Stimulated activated CD8-positive, alpha-beta memory T cell treated with anti-CD3 and anti-CD28 coated beads, Interleukin-4, amount 100 ng/mL, for 24 hours (primary cell): ENCODE measurements at places on chromosomes 6 and 20.

GRCh38 chr6:5157621-5158138 lies 72.5 kb downstream of the PPP1R3G start:
- DNase-seq = no peak

DNA sequence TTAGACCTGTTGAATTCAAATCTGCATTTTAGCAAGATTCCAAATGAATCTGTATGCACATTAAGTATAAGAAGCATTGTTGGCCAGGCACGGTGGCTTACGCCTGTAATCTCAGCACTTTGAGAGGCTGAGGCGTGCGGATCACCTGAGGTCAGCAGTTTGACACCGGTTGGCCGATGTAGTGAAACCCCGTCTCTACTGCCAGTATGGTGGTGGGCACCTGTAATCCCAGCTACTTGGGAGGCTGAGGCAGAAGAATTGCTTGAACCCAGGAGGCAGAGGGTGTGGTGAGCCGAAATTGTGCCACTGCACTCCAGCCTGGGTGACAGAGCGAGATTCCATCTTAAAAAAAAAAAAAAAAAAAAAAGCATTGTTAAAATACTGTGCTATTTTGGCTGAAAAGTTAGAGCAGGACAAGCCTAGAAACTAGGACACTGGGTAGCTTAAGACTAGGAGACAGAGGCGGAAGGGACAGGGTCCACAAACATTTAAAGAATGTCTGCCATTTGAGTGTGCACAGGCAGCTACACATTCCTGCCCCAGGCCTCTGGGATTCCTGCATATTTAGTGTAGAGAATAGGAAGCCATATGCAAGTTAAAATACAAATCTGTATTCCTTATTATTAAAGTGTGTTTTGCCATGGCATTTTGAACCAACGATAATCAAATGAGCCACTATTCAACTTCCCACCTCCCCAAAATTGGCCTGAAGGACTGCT lies 45.1 kb upstream of the EEF1A1 start:
- no peak for DNase-seq

DNA sequence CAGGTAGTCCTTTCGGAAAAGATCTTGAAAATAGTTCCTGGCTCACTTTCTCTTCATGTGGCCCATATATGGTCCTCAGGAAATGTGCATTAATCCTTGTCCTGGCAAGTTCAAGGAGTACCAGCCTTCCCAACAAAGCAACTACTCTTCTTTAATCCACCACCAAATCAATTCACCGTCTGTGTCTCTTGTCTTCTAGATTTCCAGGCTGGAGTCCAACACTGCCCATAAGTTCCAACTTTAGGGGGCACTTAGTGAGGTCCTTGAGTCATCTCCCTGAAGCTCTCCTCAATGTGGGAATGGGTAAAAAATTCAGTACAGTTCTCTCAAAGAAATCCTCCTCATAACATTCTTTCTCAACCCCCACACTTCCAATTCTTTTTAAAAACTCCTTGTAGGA lies 6.9 kb upstream of the DAAM2 start:
- DNase-seq = no peak

- no peak for DNase-seq
These were observed 7.1 kb downstream of the MAP3K5 start for GRCh38 chr6:136784910-136785746.

DNA sequence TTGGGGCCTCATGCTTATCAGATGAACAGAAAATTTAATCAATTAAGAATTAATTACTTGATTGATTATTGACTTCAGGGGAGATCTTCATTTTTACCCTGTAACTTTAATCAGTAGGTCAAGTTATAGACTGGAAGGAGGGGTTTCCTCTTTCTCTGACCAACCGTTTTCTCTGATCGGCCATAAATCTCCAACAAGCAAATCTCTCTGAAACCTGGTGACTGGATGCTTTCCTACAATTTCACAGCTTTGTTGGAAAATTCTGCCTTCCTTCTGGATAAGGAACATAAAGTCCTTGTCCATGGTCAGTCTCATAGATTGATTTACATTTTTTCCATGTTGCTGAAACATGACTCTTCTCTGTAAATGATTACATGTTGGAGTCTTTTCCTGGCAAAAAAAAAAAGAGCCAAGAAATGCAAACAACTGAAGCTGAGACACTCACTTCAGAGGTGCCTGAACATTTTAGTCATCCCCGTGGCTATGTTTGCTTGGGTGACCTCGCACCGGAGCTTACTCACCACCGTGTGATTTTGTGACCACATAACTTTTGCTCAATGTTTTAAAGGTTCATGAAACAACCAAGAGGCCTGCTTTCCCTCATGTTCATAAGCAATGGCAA lies 31.0 kb downstream of the IRF4 start:
- DNase-seq = no peak

DNA sequence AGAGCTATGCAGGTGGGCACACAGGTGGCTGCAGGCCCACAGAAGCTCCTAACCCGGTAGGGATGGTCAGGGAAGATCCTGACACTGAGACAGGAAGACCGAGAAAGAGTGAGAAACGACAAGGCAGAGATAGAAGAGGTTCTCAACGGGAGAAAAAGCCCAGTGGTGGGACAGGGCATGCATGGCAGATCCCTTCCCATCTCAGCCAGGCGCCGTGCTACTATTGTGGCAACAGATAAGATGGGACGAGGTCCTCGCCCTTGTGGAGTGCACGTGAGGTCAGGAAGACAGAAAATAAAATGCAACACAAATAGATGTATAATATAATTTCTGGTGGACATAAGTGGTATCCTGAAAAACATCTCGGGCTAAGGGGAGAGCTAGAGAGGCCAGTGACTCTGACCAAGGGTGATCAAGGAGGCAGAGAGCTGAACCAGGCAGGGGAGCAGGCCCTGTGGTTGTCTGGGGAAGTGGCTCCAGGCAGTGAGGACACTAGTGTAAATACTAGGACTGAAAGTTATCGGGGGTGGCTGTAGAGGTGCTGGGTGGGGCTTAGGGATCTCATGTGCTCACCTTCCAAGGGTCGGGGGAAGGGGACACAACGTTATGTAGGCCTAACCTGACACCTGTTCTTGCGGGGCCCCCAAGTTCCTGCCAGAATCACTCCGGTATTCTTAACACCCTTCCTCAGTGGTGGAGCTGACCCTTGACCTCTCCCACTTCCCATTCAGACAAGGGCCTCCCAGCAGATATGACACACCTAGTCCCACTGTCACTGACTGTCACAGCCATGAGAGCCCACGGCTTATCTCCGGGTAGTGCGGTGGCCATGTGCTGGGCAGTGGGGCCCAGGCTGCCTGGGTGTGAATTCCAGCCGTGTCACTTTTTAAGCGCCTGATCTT lies 1.0 kb downstream of the SRXN1 start:
- DNase-seq = no peak

- no peak for DNase-seq
These were observed 573.5 kb upstream of the JAG1 start for GRCh38 chr20:11247046-11248010.

DNA sequence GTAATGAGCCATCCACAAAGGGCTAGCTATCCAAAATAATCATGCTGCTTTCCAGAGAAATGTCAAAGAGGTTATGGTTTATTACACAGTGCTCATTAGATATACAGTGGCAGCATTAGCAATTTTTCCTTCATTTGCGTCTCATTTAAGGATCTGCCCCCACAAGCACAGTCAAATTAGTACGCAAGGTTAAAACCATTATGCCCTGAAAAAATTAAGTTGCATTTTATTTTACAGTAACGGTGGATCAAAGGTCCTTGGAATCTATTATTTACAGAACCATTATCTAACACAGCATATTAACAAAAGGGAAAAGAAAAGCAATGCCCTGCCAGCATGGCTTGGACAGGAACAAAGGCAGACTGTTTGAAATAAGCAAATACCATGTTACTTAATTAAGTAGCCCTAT lies 144.8 kb downstream of the PDSS2 start:
- no peak for DNase-seq

- no peak for DNase-seq
These were observed 3.1 kb upstream of the ULBP2 start for GRCh38 chr6:149938571-149939355.

DNA sequence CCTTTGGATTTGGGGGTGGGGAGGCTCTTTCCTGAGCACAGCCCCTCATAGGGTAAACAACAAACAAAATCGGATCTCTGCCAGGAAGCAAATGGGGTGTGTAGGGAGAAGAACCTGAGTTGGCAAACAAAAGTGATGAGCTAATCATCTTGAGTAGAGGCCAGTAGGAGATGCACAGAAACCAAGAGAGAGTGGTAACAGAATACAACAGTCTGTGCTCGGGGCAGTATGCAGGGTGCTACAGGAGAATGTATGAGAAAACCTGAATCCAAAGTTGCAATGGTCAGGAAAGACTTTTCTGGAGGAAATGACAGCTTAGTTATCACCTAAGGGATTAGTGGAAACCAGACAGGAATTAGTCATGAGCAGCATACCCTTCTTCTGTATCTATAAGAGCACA lies 177.8 kb downstream of the CDKAL1 start:
- DNase-seq = no peak

DNA sequence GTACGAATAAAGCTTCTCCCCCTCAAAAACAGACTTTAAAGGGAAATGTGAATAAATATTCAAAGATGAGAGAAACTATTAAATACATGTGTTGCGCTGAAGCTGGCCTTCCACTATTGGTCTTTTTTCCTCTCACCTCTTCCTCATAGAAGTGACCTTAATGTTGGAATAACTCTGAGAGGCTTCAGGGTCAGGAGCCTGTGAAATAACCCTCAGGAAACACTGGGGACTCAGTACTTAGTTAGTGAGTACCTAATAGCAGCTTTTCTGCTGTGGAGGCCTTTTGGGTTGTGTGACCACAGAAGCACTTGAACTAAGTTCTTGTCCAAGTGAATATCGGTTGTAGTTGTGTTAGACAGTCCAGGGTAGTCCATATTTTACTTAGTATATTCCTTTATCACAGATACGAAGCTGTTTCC lies 799 bp upstream of the SHPRH start:
- no peak for DNase-seq

- DNase-seq = no peak
These were observed 49.5 kb downstream of the ADTRP start for GRCh38 chr6:11729076-11729475.

DNA sequence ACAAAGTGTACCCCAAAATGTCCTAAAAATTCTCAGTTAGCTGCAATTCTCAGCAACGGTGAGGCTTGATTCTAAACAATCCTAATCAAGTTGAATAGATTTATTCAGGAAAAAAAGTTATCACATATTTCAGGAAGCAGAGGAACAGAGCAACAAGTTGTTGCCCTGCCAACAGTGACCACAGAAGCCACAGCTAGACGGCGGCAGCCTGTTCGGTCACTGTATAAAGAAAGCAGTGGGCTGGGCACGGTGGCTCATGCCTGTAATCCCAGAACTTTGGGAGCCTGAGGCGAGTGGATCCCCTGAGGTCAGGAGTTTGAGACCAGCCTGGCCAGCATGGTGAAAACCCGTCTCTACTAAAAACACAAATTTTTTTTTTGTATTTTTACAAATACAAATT lies 171.2 kb upstream of the BMP5 start:
- no peak for DNase-seq

DNA sequence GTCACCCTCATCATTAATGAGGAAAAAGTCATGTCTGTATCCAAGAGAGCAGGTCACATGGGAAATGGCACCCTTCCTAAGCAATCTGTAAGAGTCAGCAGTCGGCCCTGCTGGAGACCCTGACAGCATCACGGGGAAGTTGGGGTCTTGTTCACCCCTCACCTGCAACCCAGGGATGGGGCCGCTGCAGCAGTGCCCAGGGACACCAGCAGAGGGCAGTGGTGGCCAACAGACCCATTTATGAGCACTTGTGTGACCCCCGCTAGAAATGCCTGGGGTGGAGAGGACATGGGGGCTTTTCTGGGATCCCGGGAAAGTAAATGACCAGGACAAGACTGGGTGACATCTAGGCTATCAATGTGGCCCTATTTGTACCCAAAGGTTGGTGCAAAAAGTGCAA lies 35.9 kb downstream of the ANKRD60 start:
- peak; percentile 12 for DNase-seq

GRCh38 chr6:32816746-32817204 lies at the start of gene HLA-DOB:
HLA-DOB (minus strand) TSS chr6:32817002; CDS start chr6:32816951, 51 bp downstream.
- no peak for DNase-seq

- no peak for DNase-seq
These were observed 91.4 kb downstream of the PRKN start for GRCh38 chr6:162636167-162636566.

GRCh38 chr20:48220033-48220633 lies 434.9 kb upstream of the SULF2 start:
- no peak for DNase-seq

DNA sequence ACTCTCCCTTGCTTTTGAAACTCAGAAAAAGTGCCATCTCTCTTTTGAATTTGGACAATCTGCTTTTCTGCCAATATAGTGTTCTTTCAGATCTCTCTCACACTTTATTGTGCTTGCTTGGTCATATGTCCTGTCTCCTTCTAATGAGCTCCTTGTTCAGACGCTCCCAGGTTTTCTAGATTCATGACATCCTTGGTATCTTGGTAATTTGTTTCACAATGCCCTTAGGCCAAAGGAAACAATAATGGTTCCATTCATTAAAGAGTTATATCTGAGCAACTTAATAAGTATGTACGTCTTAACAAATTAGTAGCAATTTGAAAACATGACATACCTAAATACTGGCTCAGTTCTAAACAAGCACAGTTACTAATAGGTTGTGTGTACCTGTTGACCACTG lies 293.4 kb upstream of the SPTLC3 start:
- DNase-seq = no peak

DNA sequence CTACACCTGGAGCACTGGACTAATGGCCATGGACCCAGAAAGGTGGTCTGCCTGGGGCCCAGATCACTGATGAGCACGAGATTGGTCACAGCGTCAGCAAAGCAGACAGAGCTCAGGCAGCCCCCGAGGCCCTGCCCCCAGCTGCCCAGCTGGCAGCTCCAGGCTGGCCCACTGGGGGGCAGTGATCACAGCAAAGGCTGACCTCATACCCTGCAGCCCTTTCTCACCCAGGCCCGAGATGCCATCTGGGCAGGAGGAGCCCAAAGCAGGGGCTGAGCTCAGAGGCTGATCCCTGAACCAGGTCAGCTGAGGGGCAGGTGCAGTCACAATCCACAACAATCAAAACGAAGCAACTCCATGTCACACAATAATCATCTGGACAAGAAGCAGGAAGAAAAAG lies 4.1 kb downstream of the MAP1LC3A start:
- no peak for DNase-seq

GRCh38 chr6:150142097-150142669 lies 661 bp upstream of the PPP1R14C start:
- DNase-seq = no peak

GRCh38 chr6:158654498-158654897 lies 4.6 kb downstream of the SYTL3 start:
- no peak for DNase-seq

DNA sequence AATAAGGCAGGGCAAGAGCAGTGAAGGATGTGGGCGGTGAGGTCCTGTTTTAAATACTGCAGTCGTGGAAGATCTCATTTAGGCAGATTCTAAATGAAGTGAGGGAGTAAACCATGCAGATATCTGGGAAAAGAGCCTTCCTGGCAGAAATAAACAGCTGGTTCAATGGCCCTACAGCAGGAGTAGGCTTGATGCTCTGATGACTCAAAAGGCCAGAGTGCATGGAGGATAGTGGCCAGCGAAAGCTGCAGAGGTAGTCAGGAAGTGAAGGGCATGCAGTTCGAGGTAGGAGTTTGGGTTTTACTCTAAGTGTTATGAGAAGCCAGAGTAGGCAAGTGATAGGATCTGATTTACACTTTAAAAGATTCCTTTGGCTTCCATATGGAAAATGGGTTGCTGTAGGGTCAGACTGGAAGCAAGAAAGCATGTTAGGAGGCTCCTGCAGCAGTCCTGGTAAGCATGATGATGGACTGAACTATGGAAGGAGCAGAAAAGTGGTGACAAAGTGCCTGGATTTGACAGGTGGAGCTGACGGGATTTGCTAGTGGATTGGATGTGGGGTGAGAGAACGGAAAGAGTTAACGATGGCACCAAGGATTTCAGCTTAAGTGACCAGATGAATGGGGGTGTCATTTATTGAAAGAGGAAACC lies 150.0 kb downstream of the GJA10 start:
- DNase-seq = no peak

- no peak for DNase-seq
These were observed 21.9 kb downstream of the TPBG start for GRCh38 chr6:82385546-82385945.
